ENCODE measurements at places on chromosomes 5 and 9. TPM values are rescaled to one million over a fixed set of nuclear protein-coding genes. Genes with fewer than 3 reads are reported as not detected.

Gene ROPN1L
- 0.59 TPM for total RNA-seq

Gene SOHLH1
- not detected for total RNA-seq

Gene PCDHA9
- total RNA-seq: 0.29 TPM

Gene MAP1B
- total RNA-seq: 164 TPM

DNA sequence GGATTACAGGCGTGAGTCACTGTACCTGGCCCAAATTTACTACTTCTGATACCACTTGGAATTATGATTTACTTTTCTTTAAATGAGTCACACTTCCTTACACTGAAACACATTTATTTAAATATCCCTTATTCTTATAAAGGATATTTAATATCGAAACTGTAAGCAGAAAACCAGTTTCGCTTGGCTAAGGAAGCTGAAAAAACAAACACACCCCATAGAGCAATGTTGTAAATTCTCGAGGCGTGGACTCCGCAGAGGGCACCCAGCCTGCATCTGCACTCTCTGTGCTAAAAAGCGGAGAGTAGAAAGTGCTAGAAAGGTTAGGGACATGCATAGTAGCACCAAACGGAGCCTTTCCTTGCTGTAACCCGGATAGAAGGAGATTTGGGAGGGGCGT, 86.5 kb downstream of the HMCN2 start:
- H3K4me1 ChIP-seq: no peaks in the 10 kb centered on the region
- H3K27ac ChIP-seq: no peak overlapping the region
- DNase-seq: no peak
- H3K4me3 ChIP-seq: no peak overlapping the region
- H3K36me3 ChIP-seq: no peaks in the 10 kb centered on the region
- peaks cover 4% of the 10 kb centered on the region for H3K27me3 ChIP-seq

GRCh38 chr5:89003563-89004036, 120.6 kb upstream of the MEF2C start:
- no peaks in the 10 kb centered on the region for H3K36me3 ChIP-seq
- H3K4me1 ChIP-seq: no peaks in the 10 kb centered on the region
- no peak for DNase-seq
- H3K27ac ChIP-seq: no peak overlapping the region

Measured in osteoblast (primary cell).